ENCODE measurements at places on chromosomes 1 and 21. TPM values are rescaled to one million over a fixed set of nuclear protein-coding genes. Genes with fewer than 3 reads are reported as not detected.

The PUM1 gene
- 140 TPM for polyA plus RNA-seq

GRCh38 chr21:31622397-31622796 lies 37.1 kb upstream of the SOD1 start:
- no peak for DNase-seq

The NPPB gene
- polyA plus RNA-seq: not detected

GRCh38 chr21:15788847-15789523 lies 59.2 kb downstream of the USP25 start:
- DNase-seq: no peak

The KCNK2 gene
- 2.4 TPM for polyA plus RNA-seq

GRCh38 chr1:13708380-13708982 lies 8.5 kb downstream of the PRDM2 start:
- DNase-seq: no peak

- peak; percentile 68 for DNase-seq
These were observed 15.9 kb downstream of the SHISA4 start for GRCh38 chr1:201904579-201904978.

GRCh38 chr1:171563675-171564074 lies 58.4 kb upstream of the MYOCOS start:
- DNase-seq: no peak

DNA sequence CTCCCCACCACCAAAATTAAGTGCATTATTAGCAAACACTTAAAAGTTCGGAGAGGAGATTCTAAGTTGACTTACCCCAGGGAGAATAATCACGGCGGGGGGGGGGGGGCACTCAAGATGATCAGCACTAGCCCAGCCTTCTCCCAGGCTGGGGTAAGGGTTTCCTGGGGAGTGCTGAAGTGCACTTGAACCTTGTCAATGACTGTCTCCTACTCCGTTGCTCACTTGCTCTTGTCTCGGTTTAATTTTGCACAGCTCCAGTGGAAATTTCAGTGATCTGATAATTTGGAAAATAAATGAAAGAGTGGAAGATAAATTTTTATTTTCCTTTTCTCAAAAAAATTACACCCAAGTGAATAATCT lies 59.2 kb downstream of the PBX1 start:
- DNase-seq: no peak

The CFH gene
- 34.4 TPM for polyA plus RNA-seq

The SAMSN1 gene
- polyA plus RNA-seq: 3.2 TPM

The RGSL1 gene
- not detected for polyA plus RNA-seq
